NCI-H1436 treated with DMSO at 0.1 percent for 48 hours (cell line): ENCODE measurements at places on chromosomes 7 and 10.

DNA sequence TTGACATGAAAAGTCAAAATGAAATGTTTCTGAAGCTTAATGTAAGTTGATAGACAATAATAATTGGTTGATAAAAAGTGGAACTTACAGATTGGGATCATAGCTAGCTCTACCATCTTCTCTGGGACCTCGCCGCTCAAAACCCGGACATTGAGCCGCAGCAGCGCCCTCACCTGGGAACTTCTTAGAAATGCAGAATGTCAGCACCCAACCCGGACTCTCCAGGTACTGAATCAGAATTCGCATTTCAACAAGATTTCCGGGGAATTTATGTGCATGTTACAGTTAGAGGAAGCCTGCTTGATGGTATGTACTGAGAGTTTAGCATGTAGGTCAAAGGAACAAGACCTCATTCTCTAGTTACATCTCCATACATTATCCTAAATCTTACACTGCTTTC lies 36.7 kb upstream of the ABLIM1 start:
- DNase-seq, result no peak

- no peak for DNase-seq
These were observed 89.0 kb downstream of the NKX6-2 start for GRCh38 chr10:132696728-132697577.

DNA sequence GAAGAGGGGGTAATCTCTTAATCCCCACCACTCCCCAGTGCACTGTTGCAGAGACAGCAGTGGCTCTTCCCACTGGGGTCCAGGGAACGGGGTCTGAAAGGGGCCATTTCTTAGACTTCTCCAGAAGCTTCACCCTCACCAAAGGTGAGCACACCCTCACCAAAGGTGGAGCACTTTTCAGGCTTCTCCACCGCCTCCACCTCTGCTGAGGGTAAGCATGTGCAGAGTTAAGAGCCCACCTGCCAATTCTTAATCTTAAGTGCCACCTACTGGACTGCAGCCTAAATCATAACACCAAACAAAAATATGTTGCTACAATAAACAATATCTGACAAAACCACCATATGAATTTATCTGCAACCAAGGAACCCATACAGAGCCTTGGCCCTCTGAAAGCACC lies 27.0 kb downstream of the SNX13 start:
- no peak for DNase-seq

DNA sequence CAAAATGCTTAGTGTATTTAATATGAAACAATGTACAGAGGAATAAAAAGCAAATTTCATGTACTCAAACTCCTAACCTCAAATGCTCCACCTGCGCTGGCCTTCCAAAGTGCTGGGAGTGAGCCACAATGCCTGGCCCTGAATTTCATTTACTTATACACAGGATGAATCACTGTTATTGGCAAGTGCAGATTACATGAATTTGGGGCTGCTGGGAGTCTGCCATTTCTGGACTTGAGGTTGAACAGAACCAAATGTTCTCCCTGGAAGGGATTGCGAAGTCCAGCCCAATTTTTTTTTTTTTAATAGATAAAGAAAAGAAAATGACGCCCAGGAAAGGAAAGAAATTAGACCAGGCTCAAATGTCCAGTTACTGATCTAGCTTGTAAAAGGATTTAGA lies 6.8 kb upstream of the CSTF2T start:
- no peak for DNase-seq

- no peak for DNase-seq
These were observed 83.5 kb downstream of the SLC37A3 start for GRCh38 chr7:140314573-140315480.

DNA sequence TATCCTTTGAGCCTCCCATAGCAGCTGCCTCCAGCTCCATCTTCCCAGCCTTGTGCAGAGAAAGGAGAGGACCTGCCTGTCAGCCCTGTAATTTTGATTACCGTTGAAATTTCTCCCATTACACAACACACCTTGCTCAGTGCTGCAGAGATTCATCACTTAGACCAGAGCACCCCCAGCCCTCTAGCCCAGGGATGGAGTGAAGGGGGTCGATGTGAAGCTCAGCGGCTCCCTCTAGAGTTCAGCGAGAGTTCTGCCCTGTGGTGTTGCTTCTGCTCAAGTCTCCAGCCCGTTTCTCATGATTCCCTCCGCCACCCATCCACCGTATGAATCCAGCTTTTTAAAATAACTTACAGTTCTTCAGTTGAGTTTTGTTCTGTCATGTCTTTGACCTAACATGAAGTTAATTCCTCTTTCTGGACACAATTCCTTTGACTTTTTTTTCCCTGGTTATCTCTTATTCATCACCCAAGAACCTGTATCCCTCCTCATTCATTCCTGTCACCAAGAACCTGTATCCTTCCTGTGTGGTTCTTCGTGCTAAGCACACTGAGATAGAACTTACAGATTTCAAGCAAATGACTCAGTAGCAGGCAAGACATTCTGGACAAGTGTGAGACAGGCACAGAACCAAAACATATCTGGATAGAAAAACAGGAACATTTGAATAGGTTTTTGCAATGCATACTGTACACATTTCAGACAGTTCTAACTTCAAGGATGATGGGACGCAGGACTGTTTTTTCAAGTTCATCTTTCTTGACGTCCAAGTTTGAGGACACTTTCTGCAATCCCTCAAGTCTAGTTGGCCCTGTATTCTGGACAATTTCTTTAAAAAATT lies 35.0 kb upstream of the ZNF32 start:
- no peak for DNase-seq
